ENCODE measurements at places on chromosomes 4 and X.

DNA sequence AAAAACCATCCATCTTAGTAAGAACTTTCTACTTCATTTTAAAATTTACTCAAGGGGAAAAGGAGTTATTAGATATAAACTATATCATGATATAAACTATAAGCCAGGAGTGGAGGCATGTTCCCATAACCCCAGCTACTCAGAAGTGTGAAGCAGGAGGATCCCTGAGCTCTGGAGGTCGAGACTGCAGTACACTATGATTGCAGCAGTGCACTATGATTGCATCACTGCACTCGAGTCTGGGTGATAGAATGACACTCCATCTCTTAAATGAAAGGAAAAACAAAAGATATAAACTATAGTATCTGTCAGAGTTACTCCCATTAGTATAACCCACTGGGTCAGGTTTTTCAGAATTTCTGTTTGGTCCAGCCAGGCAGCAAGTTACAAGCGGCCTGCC lies 47.6 kb downstream of the RPS3A start:
- no peak for DNase-seq

GRCh38 chrX:17550011-17550410 lies 175.0 kb downstream of the NHS start:
- no peak for DNase-seq

- no peak for DNase-seq
Observed at GRCh38 chrX:53458082-53458481, 23.9 kb upstream of the HSD17B10 start.

- no peak for DNase-seq
Observed at GRCh38 chr4:165175879-165176278, 31.5 kb upstream of the KLHL2 start.

DNA sequence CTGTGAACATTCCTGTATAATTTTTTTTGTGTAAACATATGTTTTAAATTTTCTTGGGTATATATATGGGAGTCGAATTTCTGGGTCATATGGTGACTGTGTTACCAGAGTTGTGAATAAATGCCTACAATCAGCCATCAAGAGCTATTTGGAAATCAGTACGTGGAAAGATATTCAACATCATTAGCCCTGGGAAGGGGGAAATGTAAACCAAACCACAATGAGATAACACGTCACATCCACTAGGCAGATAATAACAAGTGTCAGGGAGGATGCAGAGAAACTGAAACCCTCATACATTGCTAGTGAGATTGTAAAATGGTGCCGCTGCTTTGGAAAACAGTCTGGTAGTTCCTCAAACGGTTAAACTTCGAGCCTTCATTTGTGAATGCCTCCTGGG lies 43.9 kb downstream of the LUZP4 start:
- DNase-seq = no peak

DNA sequence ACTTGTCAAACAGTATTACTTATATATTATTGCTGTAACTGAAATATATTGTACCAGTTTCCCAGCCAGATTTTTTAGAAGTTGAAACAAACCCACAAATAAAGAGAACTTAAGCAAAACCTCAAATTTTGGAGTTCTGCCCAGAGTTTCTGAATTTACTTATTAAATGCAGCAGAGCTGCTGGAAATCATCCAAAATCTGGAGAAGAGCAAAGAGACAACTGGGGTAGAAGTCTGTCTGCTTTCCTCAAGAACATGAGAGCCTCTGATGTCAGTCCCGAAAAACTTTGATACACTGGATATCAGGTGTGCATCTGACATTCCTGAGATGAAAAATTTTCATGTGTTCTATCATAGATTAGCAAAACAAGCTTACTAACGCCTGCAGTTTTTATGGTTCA lies 325.9 kb downstream of the NR3C2 start:
- no peak for DNase-seq

- no peak for DNase-seq
Observed at GRCh38 chrX:149570668-149571067, 16.6 kb downstream of the MAGEA9B start.

DNA sequence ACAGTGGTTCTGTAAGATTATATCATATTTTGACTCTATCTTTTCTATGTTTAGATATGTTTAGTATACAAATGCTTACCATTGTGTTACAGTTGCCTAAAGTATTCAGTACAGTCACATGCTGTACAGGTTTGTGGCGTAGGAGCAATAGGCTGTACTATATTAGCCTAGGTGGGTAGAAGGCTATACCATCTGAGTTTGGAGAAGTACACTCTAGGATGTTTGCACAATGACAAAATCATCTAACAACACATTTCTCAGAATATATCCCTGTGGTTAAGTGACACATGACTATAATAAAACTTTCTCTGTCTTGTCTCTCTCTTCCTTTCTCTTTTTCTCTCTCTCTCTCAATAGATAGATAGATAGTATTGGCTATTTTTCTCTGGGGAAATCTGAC lies 1053.1 kb downstream of the STIM2 start:
- no peak for DNase-seq

- DNase-seq = no peak
Observed at GRCh38 chr4:151157543-151157942, 58.1 kb downstream of the RPS3A start.

GRCh38 chrX:118730500-118731247 lies 3.3 kb downstream of the IL13RA1 start:
- DNase-seq = no peak

GRCh38 chr4:152559641-152560040 lies 23.7 kb upstream of the FBXW7 start:
- no peak for DNase-seq
